HCT116 (cell line): ENCODE measurements at places on chromosomes 5 and 9.

- no peak for DNase-seq
Observed at GRCh38 chr9:108225149-108225800, 630.5 kb downstream of the ACTL7B start.

DNA sequence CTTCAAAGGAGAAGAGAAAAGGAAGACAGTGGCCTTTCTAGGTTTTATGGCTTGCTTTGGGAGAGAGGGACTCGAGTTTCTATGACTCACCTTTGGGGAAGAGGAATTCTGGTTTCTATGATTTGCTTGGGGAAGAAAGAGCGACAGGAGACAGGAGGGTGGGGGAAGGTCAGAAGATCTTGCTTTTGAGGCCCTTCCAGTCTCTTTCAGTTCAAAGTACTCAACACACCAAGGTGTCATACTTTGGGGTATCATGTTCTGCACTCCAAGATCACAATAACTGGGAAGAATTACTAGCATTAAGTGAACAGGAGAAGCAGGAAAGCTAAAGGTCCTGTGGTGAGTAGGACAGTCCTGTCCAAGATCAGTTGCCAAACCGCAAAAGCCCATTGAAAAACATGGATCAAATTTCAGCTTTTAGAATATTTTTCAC is 324.5 kb downstream of the ARHGEF28 start:
- DNase-seq: no peak

- no peak for DNase-seq
Observed at GRCh38 chr5:43514025-43514424, 923 bp downstream of the C5orf34 start.

- no peak for DNase-seq
Observed at GRCh38 chr5:125197321-125197720, 450.9 kb upstream of the ZNF608 start.

DNA sequence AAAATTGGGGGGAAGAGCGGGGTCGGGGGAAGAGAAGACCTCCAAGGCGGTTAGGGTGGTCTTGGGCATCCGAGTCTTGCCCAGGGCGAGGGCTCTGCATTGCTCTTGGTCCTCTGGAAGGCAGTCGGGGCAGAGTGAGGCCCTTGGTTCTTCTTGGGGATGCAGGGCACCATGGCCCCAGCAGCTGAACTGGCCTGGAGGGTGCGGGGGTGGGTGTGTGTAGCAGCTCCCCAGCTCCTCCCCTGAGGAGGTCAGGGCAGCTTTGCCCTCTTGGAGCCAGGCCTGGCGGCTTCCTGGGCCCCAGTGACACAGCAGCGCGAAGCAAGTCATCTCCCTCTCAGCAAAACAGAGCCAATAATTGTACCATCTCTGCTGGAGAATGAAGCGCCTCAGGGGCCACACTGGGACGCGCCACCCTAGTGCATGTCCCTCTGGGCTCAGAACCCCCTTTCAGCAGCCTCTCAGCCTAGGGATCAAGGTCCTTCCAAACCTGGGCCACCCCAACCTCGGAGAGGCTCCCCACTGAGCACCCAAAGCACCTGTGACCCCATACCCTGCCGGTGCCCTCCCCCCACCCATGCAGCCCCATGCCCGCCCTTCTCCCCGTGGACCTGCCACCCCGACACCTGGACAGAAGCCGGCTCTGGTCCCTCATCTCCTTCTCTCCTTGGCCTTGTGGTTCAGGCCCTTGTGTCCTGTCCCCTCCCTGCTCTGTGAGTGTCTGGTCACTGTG is 10.4 kb upstream of the RXRA start:
- DNase-seq: no peak

- DNase-seq: no peak
Observed at GRCh38 chr5:174197929-174198328, 152.4 kb downstream of the NSG2 start.

DNA sequence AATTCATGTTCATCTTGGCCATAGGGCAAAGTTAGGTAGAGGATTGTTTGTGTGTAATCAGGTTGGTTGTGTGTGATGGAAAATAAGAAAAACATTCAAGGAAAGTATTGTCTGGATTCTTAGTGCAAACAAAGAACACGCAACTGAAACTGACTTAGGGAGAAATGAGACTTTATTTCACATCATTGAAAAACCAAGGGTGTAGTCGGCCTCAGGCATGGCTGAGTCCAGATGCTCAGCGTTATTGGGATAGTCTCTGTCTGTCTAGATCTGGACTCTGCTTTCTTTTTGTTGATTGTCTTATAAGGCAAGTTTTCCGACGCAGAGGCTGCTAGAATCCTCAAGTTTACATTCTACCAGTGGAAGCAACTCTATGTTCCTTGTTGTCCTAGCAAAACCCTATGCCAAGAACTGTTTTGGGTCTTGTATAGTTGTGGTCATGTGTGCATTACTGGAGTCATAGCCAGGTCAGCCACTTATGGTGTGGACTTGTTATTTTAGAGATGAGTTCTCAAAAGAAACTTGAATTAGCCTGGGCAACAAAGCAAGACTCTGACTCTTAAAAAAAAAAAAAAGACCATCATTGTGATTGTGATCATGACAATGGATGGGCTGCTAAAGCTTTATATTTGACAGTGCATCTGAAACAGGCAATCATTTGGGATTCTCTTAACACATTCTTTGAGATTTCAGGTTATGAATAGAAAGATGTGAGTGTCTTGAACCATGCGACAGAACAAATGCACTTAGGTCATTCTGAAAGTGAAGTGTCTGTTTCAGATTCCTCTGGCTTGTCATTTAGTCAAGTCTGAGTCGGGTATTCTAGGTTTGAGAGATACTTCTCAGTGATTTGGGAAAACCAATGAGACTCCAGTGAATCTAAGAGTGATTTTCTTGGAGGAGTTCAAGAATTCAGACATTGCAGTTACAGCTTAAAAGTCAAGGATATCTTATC is 82.6 kb downstream of the DOCK2 start:
- DNase-seq: no peak

GRCh38 chr5:125227333-125228095 is 481.1 kb upstream of the ZNF608 start:
- DNase-seq: peak; percentile 15

DNA sequence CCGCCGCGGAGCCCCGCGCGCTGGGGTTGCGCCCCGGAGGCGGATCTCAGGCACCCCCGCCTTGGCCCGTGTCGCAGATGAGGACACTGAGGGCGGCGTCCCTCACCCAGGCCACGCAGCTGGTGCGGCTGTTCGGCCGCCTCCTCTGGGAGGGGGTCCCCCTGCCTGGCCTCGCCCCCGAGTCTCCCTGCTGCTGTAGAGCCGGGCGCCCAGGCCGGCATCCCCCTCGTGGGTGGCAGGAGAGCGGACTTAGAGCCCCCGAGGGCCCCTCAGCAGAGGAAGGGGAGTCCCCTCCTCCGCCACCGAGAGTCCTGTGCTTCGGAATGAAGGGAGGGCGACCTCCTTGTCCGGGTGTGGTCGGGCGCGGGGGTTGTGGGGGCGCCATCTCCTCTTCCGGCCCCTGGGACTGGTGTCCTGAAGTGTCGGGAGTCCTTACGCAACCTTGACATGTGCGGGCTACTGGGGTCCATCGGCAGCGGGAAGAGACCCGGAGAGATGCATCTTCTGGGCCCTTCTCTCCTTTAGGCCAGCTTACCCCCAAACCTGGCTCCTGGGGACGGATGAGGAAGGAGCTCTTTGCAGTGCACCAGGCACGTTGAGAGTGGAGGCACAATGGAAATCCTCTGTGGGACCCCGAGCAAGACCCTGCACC is 11.7 kb upstream of the EXOSC2 start:
- no peak for DNase-seq

- DNase-seq: no peak
Observed at GRCh38 chr9:131917009-131917408, 162.7 kb downstream of the MED27 start.

DNA sequence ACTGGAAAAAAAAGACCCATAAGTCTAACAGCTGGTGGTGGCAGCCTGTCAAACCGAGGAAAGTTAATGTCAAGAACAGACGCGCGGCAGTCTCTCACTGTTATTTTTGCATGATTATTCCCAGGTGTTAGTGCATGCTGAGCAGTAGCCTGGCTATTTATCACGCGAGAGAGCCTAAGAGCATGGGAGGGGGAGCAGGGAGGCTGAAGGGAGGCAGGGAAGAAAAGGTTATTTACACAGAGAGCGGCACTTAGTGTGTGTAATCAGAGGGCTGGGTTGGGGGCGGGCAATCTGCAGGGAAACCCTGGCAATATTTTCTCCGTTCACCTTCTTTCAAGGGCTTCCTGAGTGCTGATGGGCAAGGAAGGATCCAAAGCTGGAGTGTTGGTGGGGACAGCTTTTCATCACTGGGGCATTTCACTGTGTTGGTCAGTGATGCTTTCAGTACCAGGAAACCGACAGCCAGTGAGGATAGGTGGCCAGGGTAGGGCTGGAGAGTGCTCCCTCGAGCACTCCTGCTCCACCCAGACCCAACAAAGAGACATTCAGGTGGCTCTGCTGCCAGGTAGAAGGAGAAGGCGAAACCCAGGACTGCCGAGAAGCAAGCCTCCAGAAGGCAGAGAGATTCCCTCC is 39.6 kb downstream of the ZNF608 start:
- no peak for DNase-seq

- DNase-seq: no peak
Observed at GRCh38 chr5:124592891-124593290, 153.5 kb downstream of the ZNF608 start.
